Astrocyte (in vitro differentiated cells and primary cell): ENCODE measurements at places on chromosomes 16 and 17.

DNA sequence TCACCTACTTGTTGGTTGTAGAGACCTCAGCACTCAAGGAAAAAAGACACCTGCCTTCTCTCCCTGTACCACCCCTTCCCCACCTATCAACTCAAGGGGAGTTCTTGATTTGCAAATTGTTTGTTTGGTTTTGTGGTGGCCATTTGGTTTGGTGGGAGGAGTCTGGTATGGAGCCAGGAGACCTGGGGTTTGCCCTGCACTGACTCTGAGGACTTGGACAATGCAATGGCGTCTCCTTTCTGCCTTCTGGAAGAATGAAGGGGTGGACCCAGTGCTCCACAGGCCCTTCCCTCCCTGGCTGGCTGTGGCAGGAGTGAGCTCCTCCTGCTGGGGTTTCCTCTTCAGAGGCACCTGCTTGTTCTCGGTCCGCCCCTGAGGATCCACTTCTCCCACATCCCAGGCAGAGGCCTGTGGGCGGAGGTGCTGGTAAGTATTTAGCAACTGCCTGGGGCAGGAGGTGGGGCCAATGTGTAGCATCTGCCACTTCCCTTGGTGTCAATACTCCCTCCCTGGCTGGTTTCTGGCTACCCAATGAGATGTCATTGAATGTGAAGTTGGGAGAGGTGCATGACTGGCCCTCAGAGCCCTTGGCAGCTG is 164.5 kb downstream of the NTN1 start:
- no peaks in the 10 kb centered on the region for H3K36me3 ChIP-seq
- no peak overlapping the region for H3K4me3 ChIP-seq
- no peak overlapping the region for H3K27ac ChIP-seq

- H3K36me3 ChIP-seq: no peaks in the 10 kb centered on the region
- peaks cover 7% of the 10 kb centered on the region for H3K4me1 ChIP-seq
- H3K27ac ChIP-seq: no peak overlapping the region
- no peak for DNase-seq
Measured at GRCh38 chr17:41555105-41555887, 16.6 kb downstream of the KRT9 start.

DNA sequence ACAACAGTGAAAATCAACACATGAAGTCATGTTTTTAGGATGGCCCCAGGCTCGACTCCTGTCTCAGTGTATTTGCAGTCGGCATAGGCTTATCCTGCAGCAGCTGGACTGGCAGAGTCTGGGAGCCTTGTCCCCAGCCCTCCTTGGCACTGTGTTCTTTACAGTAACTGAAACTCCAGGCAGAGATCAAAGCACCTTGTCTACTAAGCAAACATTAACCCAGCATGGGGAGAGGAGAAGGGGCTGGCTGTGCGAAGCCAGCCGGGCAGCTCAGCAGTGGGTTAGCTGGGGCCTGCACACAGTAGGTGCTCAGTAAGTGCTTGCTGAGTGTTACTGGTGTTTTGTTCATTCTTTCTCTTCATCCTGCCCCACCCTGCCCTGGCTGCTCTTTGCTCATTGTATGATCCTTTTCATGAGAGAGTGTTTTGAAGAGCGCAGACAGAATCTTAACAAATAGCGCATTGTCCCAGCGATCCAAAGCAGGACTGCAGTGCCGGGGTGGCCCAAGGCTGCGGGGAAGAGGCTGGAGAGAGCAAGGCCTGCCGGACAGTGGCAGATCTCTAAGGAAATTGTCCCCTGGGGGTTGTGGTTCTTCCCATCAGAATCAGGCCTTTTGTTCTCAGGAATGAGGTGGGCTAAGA is 23.5 kb upstream of the ITGB4 start:
- H3K27ac ChIP-seq: no peak overlapping the region
- peaks cover 25% of the 10 kb centered on the region for H3K36me3 ChIP-seq
- peaks cover 68% of the 10 kb centered on the region for H3K4me1 ChIP-seq
- no peak overlapping the region for H3K4me3 ChIP-seq
- DNase-seq: no peak
- H3K27me3 ChIP-seq: no peaks in the 10 kb centered on the region

- no peaks in the 10 kb centered on the region for H3K36me3 ChIP-seq
- no peak for DNase-seq
- H3K4me3 ChIP-seq: no peak overlapping the region
- no peaks in the 10 kb centered on the region for H3K27me3 ChIP-seq
- peaks cover 13% of the 10 kb centered on the region for H3K4me1 ChIP-seq
Measured at GRCh38 chr17:80925688-80926335, 65.8 kb upstream of the CHMP6 start.

DNA sequence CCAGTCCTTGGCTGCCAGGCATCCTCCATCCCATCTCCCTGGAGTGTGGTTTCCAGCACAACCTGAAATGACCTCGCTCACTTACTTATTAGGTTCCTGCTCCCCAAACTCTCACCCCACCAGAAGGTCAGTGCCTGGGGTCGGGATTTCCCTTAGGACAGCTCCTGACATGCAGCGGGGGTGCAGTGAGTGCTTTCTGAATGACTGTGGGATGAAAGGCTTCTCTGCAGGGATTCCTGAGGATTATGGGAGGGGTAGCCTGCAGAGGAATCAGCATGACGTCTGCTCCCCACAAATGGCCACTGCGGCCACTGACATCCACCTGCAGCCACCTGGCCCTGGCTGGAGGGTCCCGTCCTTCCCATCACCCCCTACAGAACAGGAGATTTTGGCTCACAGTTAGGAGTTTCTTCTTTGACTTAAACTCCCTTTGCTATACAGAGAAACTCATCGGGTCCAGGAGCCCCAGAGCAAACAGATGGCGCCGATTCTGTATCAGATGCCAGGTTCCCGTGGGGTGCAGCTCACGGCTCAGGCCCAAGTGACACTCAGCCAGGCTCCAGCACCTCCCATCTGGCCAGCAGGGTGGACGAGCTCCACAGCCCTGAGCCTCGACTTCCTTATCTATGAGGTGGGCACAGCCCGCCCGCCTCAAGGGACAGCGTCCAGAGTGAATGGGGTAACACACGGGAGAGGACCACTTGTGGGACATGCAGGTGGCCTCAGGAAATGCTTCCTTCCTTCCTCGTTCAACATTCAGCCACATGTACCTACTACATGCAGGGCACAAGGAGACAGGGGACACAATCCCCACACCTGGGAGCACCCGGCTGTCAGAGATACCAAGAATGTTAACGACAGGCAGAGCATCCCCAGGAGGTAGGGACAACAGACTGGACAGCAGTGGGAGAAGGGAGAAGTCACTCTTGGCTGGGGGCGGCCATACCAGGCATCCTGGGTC is 69.8 kb downstream of the RMI2 start:
- H3K27ac ChIP-seq: no peak overlapping the region
- H3K36me3 ChIP-seq: no peaks in the 10 kb centered on the region
- H3K4me3 ChIP-seq: no peak overlapping the region
- H3K4me1 ChIP-seq: no peaks in the 10 kb centered on the region
